ENCODE measurements at places on chromosomes 12 and 14.

DNA sequence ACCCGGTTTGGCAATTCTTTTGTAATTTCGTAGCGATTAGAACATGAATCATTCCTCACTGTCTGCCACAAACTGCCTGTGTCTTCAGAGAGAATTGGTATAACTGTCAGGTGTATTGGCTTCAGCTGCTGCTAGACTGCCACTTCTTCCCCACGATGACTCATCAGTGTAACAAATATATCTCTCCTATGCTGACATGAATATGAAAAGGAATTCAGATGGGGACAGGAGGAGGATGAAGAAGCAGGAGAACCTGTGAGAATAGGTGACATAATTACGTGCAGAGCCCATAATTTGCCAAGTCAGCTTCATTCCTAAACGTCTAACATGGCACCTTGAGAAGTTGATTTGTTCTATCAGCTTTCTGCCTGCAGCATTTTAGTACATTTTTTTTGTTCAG lies 64.9 kb downstream of the FRMD6 start:
- DNase-seq, result no peak

GRCh38 chr12:106115440-106115839 lies 23.3 kb downstream of the NUAK1 start:
- no peak for DNase-seq

DNA sequence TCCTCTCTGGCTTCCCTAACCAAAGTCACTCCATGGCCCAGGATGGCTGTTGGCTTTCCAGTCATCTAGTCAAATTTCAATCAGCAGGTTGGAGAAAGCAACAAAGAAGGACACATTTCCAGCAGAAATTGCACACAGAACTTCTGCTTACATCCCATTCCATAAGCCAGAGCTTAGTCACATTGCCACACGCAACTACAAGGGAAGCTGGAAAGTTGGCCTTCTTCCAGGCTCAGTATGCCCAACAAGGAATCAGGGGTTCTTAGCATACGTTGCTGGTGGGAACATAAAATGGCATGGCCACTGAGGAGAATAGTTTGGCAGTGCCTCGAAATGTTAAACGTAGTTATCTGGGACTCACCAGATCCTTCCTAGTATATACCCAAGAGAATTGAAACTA lies 9.3 kb upstream of the APPL2 start:
- no peak for DNase-seq

DNA sequence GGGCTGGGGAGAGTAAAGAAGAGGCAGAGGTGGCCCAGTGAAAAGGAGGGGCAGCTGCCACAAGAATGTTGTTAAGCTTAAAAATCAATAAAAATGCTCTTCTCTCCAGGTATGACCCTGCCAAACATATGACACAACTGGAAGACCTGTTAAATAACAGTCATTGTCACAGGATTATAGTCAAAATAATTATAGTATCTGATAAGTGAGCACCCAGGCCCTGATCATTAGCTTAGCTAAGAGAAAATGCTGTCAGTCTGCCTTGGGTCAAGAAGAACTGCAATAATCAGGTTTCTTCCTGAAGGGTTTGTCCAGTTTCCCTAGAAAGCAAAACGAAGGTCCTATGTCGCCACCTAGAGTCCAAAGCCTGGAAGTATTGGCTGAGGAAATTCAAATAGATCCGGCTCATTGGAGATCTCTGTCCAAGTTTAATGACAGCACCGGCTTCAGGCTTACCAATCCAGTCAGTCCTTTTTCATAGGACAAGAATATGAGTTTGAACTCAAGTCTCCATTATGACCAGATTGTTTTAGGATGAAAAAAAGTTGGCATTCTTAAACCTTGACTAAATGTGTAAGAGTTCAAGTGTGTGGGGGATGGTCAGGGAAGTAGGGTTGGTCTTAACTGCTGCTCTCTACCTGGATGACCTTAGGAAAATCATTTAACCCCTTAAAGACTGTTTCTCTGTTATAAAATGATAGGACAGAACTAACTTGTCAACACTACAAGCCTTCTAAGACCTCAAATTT lies 22.5 kb upstream of the NKX2-8 start:
- peak; percentile 71 for DNase-seq

DNA sequence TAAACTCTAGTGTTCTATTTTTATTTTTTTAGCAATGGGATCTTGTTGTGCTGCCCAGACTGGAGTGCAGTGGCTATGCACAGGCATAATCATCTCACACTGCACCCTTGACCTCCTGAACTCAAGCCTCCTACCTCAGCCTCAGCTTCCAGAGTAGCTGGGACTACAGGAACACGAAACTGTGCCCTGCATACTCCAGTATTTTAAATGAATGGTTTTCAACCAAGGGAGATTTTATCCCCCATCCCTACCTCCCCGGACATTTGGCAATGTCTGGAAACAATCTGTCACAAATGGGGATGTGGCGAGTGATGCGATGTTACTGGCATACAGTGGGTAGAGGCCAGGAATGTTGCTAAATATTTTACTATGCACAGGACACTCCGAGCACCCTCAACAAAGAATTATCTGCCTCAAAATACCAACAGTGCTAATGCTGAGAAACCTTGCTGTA lies 2.1 kb downstream of the CBX5 start:
- DNase-seq, result no peak
